ENCODE measurements at places on chromosomes 11 and 22. TPM values are rescaled to one million over a fixed set of nuclear protein-coding genes. Genes with fewer than 3 reads are reported as not detected.
A peak's percentile ranks its signal among the peaks of the same experiment; 100 is the strongest.

DNA sequence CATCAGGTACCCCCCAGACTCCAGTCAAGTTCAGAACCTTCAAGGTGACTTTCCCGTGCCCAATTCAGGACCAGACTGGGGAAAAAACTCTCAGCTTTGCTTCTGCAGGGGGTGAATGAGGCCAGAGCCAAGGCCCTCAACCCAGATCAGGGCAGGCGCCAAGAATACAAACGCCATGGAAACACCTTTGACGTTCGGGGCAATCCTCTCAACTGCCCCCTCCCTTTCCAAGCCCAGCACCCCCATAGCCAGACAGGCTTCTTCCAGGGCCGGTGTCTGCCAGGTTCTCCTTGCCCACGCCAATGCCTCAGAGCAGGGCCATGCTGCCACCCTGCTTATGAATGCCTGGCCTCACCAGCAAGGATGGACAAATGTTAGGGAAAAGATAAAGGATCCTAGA is 5.8 kb downstream of the ARHGAP1 start:
- DNase-seq: no peak

GRCh38 chr11:68988491-68988890 is 7.7 kb upstream of the MRGPRD start:
- DNase-seq: no peak

GRCh38 chr22:23369054-23369685 is 188.9 kb downstream of the BCR start:
- no peak for DNase-seq

Gene TMEM86A
- 1.7 TPM for total RNA-seq

DNA sequence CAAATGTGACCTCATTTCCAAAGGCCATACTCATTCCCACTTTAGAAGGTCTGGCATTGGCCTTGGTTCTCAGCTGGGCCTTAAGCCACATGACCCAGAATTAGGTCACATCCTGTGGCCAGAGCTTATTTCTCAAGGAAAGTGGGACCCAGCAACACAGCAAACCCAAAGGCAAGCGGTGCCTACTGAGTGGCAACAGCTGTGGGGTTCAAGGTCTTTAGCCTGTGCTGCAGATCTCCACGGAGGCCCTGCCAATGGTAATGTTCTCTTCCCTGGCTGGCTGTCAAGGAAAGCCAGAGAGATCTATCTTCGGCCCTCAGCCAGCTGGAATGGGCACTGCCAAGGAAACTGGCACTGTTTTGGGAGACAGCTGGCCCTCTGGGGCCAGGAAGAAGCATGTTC is 41.5 kb upstream of the TP53I11 start:
- no peak for DNase-seq

Gene NRGN
- 0.60 TPM for total RNA-seq

DNA sequence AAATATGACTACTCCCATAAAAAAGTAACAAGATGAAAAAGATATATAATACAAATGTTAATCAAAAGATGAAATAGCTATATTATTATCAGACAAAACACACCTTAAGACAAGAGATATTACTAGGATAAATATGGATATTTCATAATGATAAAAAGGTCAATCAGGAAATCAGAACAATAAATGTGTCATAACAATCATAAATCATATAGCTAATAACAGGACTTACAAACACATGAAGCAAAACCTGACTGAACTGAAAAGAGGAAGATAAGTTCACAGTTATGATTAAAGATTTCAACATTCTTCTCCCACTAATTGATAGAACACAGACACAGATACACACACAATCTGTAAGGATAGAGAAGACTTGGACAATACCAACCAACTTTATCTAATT is 47.2 kb downstream of the EIF3M start:
- DNase-seq: no peak

GRCh38 chr11:118434553-118435289 is 1.6 kb upstream of the KMT2A start:
- DNase-seq: peak; percentile 84

Gene APOBEC3B
- total RNA-seq: 14.2 TPM

DNA sequence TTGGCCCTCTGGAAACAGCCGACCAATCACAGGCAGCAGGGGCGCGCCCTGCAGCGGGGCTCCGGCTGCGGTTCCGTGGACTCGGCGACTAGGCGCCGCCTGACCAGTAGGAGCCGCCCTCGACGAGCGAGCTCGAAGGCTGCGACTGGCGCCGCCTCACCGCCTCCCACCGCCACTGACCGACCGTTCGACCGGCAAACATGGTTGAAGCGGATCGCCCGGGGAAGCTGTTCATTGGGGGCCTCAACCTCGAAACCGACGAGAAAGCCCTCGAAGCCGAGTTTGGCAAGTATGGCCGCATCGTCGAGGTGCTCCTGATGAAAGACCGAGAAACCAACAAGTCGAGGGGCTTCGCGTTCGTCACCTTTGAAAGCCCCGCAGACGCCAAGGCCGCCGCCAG is at the start of gene RBMXL2:
Gene RBMXL2 (plus strand): TSS at position 78 of the 400 bp plus-strand sequence. CDS start 123 bp downstream, at position 201.
- no peak for DNase-seq

GRCh38 chr11:10158461-10158860 is 135.6 kb downstream of the SBF2 start:
- no peak for DNase-seq

- no peak for DNase-seq
Measured at GRCh38 chr22:49372530-49373288, 455.0 kb downstream of the BRD1 start.

DNA sequence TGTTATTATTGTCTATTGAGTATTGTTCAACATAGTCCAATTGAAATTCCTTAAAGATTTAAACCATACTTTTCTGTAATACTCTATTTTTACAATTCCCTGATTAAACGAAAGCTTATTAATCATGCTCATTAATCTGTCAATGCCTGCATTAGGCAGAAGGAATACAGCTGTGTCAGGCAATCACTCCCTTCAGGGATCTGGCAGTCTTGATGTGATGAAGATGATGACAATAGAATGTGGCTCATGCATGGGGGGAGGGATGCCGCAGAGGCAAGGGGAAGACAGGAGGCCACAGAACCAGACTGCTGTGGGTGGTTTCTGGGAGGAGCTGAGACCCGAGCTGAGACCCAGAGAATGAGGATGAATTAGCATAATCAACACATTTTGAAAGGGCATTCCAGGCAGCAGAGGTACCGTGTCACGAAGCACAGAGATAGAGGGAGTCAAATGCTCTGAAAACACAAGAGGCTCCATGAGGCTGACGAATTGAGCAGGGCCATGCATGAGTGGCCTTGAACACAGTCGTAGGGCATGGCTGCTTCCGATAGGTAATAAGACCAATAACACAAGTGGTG is 1075.5 kb downstream of the OPCML start:
- DNase-seq: no peak

Gene DGCR6
- 0.82 TPM for total RNA-seq

Gene SMDT1
- total RNA-seq: 36.0 TPM

DNA sequence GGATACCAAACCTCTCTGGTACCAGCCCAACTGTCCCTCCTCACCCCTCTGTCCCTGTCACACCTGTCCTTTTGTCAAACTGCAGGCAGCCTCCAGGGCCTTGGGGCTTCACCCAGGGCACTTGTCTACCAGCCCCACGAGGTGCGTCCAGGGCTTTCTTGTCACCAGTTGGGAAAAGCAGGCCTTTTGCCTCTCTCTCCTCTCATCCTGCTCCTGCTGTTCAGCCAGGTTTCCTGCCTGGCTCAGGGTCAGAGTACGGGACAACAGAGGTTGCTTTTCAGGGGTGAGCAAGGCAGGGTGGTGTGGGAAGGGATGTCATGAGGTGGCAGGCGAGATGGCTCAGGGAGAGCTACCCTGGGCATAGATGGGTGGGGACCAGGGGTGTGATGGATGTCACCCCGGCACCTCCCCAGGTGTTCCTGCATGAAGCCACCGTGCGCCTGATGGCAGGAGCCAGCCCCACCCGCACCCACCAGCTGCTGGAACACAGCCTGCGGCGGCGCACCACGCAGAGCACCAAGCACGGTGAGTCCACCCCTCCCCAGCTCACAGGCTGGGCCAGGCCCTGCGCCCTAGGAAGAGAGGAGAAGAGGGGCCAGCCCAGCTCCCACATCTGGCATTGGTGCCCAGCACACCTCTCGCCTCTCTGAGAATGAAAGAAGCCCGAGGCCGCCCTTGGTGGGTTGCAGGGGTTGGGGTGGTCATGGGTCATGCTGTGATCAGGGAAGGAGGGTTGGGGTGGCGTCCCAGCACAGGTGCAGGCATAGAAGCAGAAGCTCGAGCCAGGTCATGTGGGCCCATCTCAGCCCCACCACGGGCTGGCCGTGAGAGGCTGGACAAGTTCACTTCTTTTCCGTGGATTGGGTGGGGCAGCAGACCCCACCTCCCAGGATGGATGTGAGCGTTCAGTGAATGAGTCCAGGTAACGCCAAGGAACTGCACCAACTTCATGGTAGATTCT is 10.1 kb downstream of the SHISA8 start:
- no peak for DNase-seq

Gene CNIH2
- 15.8 TPM for total RNA-seq

DNA sequence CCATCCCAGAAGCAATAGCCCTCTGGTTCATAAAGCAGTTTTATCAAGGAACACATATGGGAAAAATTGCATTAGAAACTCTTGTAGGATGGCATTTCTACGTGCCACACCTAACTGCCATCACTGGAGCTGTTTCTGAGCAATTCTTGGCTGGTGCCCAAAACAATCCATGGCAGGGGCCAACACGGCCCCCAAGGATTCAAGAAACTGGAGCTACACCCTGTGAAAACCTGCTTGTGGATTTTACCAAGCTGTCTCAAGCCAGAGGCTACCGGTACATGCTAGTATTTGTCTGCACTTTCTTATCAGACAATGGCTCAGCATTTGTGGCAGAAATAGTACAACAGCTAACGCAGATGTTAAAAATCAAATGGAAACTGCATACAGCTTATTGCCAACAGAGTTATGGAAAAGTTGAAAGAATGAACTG is 42.4 kb upstream of the GLYAT start:
- no peak for DNase-seq

Gene ATG16L2
- 11.0 TPM for total RNA-seq

DNA sequence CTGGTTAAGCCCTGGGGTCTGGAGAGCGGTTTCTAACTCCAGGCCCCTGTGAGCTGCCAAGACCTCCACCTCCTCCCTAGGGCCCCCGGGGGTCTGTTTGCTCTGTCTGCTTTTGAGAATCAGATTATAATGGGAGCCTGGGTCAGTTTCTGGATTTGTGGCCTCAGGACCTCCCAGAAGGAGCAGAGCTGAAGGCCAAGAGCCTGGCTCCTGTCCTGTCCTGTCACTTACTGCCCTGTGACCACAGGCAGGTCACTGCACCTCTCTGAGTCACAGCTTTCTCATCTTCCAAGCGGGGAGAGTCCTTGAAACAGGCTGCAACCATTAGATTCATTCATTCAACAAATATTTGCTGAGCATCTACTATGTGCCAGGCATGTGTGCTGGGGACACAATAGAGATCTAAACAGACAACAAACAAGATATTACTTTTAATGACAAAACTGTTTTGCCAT is 87.3 kb upstream of the FGF3 start:
- no peak for DNase-seq
